ENCODE measurements at places on chromosomes 2 and 18.

- no peak for DNase-seq
Observed at GRCh38 chr2:36650031-36650829, 46.3 kb upstream of the VIT start.

- DNase-seq: no peak
Observed at GRCh38 chr2:166468124-166469024, 25.7 kb downstream of the SCN7A start.

- no peak for DNase-seq
Observed at GRCh38 chr2:212929116-212929515, 222.3 kb downstream of the IKZF2 start.

GRCh38 chr2:227783404-227784138, 30.1 kb upstream of the CCL20 start:
- no peak for DNase-seq

- no peak for DNase-seq
Observed at GRCh38 chr2:78011251-78011650, 489.1 kb upstream of the LRRTM4 start.

GRCh38 chr2:210055825-210056224, 53.4 kb downstream of the RPE start:
- no peak for DNase-seq
